Thoracic aorta endothelial cell (primary cell): ENCODE measurements at places on chromosomes 4 and X. TPM values are rescaled to one million over a fixed set of nuclear protein-coding genes. Genes with fewer than 3 reads are reported as not detected.

Gene PKD2
- 37.0 and 43.1 TPM in 2 replicates for total RNA-seq

Gene HS6ST2
- total RNA-seq, result 0.43 TPM in 1 of 2 replicates, not detected in the other

Gene USP26
- total RNA-seq, result not detected in 2 replicates

Gene SLC30A9
- total RNA-seq, result 76.3 and 79.2 TPM in 2 replicates

Gene GAGE12F
- total RNA-seq, result not detected in 2 replicates

Gene FAM149A
- total RNA-seq, result 0.36 and 0.80 TPM in 2 replicates

Gene TMLHE
- 13.8 and 14.4 TPM in 2 replicates for total RNA-seq

Gene TLR3
- 4.4 and 7.5 TPM in 2 replicates for total RNA-seq

Gene TAPT1
- 18.6 and 21.0 TPM in 2 replicates for total RNA-seq

Gene PROM1
- 0.13 TPM in 1 of 2 replicates, not detected in the other for total RNA-seq

Gene USP17L11
- not detected in 2 replicates for total RNA-seq

Gene KLB
- total RNA-seq, result under 0.01 TPM in 1 of 2 replicates, not detected in the other

Gene ETDA
- total RNA-seq, result not detected in 2 replicates

Gene PLAC1
- total RNA-seq, result 1.6 TPM in 1 of 2 replicates, not detected in the other

Gene SHISA3
- 24.2 and 24.5 TPM in 2 replicates for total RNA-seq

Gene PCDH18
- total RNA-seq, result 0.27 and 0.93 TPM in 2 replicates

Gene DCAF12L2
- not detected in 2 replicates for total RNA-seq

Gene NDP
- total RNA-seq, result 0.27 and 1.2 TPM in 2 replicates

Gene UGT2B11
- not detected in 2 replicates for total RNA-seq

Gene FAM47E
- 0.13 TPM in 1 of 2 replicates, not detected in the other for total RNA-seq

Gene LRP2BP
- total RNA-seq, result 0.53 and 0.57 TPM in 2 replicates

Gene GSX2
- total RNA-seq, result not detected in 2 replicates

Gene ERAS
- not detected in 2 replicates for total RNA-seq

Gene ALPK1
- 8.4 and 16.2 TPM in 2 replicates for total RNA-seq

Gene NHS
- 0.13 and 0.29 TPM in 2 replicates for total RNA-seq

Gene TSPAN7
- 12.0 and 15.1 TPM in 2 replicates for total RNA-seq

Gene XKRX
- total RNA-seq, result 0.29 and 0.53 TPM in 2 replicates

Gene ADH1A
- total RNA-seq, result not detected in 2 replicates

Gene TMSB15A
- total RNA-seq, result 5.9 and 6.0 TPM in 2 replicates

Gene FAM241A
- total RNA-seq, result 31.0 and 36.8 TPM in 2 replicates

Gene TEX13B
- total RNA-seq, result not detected in 2 replicates

Gene HSFX2
- 0.13 TPM in 1 of 2 replicates, not detected in the other for total RNA-seq

Gene ODAM
- total RNA-seq, result not detected in 2 replicates

Gene SEC24D
- total RNA-seq, result 110 TPM in 2 replicates

Gene USP17L27
- not detected in 2 replicates for total RNA-seq

Gene ELK1
- total RNA-seq, result 12.0 and 18.9 TPM in 2 replicates

Gene TLR10
- total RNA-seq, result not detected in 2 replicates

Gene ATOH1
- not detected in 2 replicates for total RNA-seq

Gene TEC
- total RNA-seq, result 0.27 and 1.4 TPM in 2 replicates

Gene SERPINA7
- total RNA-seq, result not detected in 2 replicates

Gene NUDT11
- total RNA-seq, result 4.6 and 9.0 TPM in 2 replicates

Gene GLRB
- 3.5 and 5.6 TPM in 2 replicates for total RNA-seq

Gene ASB11
- total RNA-seq, result 0.14 TPM in 1 of 2 replicates, not detected in the other
